Glomerular endothelial cell (primary cell): ENCODE measurements at places on chromosomes 7 and 10.

GRCh38 chr7:150997817-150998216 is 7.0 kb downstream of the NOS3 start:
- DNase-seq: no peak

DNA sequence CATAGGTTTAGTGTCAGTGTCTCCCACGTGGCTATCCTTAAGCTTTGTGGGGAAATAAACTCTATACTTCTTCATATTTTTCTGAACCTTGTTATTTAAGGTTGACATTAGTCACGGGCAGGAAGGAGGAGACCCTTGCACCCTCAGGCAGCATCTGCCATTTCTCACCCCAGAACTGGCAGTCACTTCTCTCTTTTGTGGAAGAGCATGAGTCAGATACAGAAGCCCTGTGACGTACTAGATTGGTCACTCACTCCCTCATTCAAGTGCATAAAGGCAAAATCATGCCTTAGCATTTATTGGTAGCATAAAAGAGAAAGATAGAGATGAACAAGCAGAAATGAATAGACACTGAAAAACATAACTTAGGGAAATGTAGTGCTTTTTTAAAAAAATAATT is 206.0 kb upstream of the MDFIC start:
- no peak for DNase-seq

DNA sequence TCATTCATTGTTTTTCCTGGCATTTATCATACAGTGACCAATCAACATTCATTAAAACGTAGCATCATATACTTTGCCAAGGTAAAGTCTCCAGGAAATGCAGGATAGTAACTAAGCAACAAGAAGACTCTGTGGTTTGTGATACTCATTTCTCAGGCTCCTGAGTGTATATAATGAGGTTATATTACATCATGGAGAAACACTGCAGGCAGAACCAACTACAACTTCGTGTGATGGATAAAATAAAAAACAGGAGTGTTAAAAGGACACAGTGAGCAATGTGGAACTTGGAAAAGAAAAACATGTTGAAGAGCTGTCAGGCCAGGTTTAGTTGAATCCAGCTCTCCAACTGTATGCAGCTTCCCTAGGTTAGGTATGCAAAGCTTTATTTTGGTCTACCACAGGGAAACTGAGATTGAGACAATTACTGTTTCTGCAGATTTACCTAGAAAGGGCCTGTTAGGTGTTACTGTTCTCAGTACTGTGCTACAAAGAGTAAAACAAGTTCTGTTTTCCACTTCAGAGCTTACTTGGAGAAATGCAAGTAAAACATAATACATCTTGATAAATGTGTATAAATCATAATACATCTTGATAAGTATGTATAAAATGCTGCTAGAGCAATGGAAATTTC is 7.8 kb upstream of the CCNY start:
- DNase-seq: no peak

DNA sequence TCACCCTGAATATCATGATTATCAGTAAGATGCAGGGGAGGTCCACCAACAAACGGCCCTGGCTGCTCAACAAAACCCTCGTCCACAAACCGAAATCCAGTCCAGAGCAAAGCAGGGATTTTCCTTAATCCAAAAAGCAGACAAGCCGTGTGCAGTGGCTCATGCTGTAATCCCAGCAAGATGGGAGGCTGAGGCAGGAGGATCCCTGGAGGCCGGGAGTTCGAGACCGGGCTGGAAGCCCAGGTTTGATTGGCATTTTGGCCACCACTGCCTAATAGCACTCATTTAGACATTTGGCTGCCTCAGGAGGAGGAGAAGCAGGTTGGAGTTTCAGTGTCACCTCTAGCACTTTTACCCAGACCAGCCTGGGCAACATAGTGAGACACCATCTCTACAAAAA is 562.0 kb upstream of the AUTS2 start:
- DNase-seq: no peak

DNA sequence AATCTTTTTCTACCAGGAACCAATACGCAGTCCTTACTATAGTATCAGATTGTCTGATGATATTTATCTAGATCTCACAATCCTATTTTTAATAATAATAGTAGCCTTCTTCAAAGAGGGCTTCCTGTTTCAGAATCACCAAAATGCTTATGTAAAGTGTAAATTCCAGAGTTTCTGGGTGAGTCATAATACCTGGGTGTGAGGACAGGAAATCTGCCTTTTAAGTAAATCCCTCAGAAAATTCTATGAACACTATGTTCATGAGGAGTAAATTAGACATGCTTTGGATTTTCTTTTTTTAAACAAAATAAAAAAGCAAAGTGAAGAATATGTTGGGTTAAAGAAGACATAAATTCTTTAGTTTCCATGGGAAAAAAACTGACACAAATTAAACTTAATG is 20.5 kb downstream of the DKK1 start:
- DNase-seq: no peak

DNA sequence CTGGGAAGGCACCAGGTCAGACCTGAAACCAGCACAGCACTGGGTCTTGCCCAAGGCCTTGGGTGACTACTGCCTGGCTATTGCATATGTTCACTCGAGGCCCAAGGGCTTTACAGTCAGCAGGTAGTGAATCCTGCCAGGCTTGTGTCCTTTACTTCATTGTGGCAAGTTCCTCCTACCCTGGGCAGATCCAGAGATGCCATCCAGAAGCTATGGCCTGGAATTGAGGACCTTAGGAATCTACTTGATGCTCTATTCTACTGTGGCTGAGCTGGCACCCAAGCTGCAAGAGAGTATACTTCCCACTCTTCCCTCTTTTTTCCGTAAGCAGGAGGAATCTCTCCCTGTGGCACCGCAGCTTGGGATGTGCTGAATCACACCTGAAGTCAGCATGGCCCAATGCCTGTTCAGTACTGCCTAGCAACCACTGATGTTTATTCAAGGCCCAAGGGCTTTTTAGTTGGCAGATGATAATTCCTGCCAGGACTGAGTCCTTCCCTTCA is 246.7 kb upstream of the CTBP2 start:
- DNase-seq: no peak

- DNase-seq: no peak
Observed at GRCh38 chr10:46077141-46077554, 31.1 kb upstream of the MSMB start.
